ENCODE measurements at places on chromosomes 3 and 15. TPM values are rescaled to one million over a fixed set of nuclear protein-coding genes. Genes with fewer than 3 reads are reported as not detected.

GRCh38 chr3:185656321-185656840, 70.3 kb downstream of the SENP2 start:
- DNase-seq: peak; percentile 89

DNA sequence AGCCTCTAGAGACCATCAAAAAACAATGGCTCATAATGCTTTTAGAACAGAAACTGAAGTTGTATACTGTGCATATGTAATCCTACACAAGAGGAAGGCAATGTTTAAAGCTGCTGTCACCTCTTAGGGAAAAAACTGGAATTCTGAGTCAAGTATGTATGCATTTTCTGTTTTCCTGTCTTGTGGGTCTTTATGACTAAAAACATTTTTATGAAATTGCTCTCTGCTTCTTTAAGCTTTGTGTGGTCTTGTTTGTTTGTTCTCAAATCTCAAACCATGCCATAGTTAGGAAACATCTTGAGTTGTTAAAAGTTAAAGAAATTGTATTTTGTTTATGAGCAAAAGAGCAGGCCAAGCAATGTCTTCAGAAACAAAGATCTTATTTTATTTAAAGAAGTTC, 80.9 kb upstream of the SOX2 start:
- DNase-seq: no peak

- DNase-seq: peak; percentile 33
Observed at GRCh38 chr15:25830844-25831451, 32.2 kb downstream of the ATP10A start.

GRCh38 chr15:67547836-67548235, 5.3 kb downstream of the MAP2K5 start:
- no peak for DNase-seq

- DNase-seq: no peak
Observed at GRCh38 chr3:106120356-106120755, 251.5 kb upstream of the CBLB start.

- no peak for DNase-seq
Observed at GRCh38 chr3:29503958-29504357, 223.1 kb downstream of the RBMS3 start.

- DNase-seq: no peak
Observed at GRCh38 chr3:194397757-194398312, 1.2 kb downstream of the GP5 start.

Gene PLAAT1
- total RNA-seq: 2.3 TPM

Gene CBLB
- total RNA-seq: 44.9 TPM
